ENCODE measurements at places on chromosomes 16 and 17.

GRCh38 chr17:37490022-37490587 is 414 bp downstream of the DUSP14 start:
- DNase-seq: peak; percentile 14

DNA sequence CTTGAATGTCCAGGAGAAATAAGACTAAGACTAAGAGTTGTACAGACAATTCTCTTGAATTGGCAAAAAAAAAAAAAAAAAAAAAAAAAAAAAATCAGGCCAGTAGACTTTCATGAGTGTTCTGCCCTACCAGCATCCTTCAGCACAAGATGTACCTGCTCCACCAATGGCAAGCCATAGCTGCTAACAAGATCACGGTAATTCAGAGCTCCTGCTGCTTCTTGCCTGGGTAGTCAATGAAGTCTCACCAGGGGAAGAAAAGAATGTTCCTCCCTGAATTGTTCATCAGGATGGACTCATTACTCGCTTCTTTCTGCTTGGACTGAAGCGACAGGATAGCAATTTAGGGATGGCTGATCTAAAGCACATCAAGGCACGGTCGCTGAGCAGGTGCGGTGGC is 31.1 kb upstream of the APOH start:
- no peak for DNase-seq

DNA sequence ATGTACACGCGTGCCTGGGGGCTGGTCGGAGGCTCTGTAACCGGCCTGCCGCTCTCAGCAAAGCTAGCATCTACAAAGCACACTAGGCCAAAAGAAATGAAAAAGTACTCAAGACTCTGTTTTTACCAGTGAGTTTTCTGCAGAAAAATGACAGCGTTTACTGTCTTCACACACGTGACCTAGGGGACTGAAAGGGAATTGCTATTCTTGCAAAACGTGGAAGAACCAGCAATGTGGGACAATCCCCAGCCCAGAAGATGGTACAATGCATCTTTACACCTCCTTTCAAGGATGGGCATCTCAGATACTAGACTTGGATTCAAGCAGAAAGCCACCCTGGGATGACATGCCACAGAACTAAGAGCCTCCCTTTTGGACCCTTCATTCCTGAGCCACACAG is 41.5 kb downstream of the NDEL1 start:
- no peak for DNase-seq

DNA sequence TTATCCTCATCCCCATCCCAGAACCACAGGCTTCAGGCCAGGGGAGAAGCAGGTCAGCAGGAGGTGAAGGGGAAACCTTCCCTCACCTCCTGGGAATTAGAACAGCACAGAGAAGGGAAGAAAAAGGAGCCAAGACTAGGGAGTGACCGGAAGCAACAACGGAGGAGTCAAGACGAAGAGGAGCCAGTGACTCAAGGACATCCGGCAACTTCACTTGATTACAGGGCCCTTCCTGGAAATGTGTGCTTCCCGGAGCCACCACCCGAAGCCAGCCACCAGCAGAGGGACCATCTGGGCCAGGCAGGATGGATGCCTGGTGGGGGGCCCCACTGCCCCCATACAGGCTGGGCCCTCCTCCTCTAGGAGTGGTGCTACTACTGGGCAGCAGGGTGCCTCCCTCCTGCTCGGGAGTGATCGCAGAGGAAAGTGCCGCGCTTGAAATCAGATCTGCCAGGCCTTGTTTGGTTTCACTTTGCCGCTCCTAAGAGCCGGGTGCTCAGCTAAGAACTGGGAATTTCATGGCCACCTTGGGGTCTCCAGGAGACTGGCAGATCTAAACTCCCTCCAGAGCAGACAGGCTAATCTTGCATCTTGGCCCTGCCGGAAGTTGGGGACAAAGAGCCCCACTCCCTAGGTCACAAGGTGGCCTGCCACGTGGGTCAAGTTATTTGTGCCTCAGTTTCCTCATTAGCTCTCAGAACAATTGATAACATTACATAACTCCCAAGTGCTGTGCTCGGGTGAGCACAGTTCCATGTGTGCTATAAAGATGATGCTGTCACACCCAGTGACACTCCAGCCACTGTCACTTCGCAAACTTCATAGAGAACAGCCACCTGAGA is 6.6 kb downstream of the CDC42EP4 start:
- peak; percentile 27 for DNase-seq

DNA sequence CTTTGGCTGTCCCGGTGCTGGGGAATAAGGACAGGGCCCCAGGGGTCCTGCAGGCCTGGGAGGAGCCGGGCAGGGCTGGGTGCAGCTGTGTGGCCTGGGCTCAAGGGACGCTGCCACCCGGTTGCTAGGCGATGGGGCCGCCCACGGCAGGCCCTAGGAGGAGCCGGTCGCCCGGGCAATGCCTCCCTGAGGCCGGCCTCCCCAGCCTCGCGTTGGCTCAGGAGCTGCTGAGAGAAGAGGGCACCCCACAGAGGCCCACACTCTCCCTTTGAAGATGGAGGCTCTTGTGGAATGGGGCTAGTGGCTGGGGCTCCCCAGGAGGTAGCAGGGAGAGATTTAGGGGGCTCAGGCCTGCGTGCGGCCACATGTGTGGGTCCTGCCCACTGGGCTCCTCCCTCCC is at the start of gene CIBAR2:
Gene CIBAR2, minus strand, starts transcription at position 109 of the 400 bp plus-strand sequence. CDS start 120 bp downstream, outside the sequence.
- DNase-seq: peak; percentile 51

- peak; percentile 36 for DNase-seq
Observed at GRCh38 chr17:31842195-31843069, 16.6 kb downstream of the COPRS start.

DNA sequence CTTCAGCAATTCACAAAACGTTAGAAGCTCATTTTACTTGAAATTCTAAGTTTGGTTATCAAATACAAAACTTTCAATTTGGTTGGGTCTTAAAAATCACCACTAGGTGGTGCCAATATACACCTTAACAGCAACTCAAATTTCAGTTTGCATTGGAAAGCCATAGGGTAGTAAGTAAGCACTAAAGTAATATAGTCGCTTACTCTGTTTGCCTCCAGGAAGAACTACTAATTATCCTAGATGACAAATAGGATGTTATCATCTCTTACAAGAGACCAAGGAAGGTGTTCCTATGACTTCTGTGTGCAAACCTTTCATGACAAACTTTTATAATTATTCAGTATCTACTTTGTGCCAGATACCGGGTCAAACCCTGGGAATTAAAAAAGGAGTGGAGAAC is 93.3 kb downstream of the MYO1D start:
- DNase-seq: peak; percentile 3

DNA sequence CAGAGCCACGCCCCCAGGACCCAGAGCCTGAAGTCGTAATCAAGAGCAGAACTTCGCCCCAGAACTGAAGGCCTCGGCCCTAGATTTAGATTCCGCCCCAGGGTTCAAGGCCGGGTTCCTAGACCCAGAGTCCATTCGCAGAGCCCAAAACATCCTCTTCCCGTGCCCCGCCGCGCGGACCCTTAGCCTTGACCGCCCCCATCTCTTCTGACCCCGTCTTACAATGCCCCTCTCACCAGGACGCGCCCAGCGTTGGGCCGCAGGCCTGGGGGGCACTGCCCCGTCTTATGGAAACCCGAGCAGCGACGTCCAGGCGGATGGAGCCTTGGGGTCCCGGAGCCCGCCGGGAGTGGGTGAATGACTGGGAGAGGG is 5.0 kb downstream of the CD19 start:
- no peak for DNase-seq

DNA sequence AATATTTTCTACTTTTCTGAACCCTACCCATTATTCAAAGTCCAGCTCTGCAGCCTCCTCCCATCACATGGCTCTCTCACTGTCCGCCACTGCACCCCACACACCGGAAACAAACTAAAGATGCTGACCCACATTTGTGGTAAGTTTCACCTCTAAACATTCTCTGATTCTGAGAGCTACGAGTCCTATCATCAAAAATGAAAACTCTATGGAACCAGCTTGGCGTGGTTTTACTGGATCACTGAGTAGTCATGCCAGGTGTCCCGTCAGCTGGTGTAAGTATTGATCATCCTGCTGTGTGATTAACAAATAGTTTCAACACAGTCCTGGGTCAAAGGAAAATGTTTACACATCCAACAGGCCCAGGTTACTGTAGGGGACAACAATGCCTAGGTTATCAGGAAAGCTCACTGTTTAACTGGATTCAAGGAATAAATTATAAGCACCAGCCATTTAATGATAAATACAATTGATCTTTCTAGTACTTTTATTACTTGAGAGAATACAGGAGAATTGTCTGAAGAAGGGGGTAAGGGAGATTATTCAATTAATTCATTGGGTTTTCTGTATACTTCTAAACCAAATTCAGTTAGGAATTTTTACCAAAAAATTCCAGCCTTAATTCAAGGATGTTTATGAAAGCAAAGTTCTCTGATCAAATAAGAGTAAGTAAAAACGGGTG is 33.9 kb downstream of the CYTH1 start:
- no peak for DNase-seq

GRCh38 chr16:66298571-66299120 is 67.8 kb upstream of the CDH5 start:
- no peak for DNase-seq

DNA sequence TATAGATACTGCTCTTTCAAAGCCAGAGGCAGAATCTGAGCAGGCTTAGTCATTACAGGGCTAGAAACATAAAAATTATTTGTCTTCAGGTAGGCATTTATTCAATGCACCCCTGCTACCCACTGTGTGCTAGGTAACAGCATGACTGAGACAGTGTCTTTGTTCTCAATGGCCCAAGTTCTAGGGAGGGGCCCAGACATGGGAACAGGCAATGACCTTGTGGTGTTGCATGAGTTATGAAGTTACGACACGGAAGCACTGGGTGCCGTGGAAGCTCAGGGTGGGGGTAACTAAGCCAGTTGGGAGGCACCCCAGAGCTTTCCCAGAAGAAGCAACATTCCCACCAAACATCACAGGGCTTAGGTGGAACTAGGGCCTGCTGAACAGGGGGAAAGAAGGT is 87.0 kb downstream of the CPPED1 start:
- DNase-seq: no peak

DNA sequence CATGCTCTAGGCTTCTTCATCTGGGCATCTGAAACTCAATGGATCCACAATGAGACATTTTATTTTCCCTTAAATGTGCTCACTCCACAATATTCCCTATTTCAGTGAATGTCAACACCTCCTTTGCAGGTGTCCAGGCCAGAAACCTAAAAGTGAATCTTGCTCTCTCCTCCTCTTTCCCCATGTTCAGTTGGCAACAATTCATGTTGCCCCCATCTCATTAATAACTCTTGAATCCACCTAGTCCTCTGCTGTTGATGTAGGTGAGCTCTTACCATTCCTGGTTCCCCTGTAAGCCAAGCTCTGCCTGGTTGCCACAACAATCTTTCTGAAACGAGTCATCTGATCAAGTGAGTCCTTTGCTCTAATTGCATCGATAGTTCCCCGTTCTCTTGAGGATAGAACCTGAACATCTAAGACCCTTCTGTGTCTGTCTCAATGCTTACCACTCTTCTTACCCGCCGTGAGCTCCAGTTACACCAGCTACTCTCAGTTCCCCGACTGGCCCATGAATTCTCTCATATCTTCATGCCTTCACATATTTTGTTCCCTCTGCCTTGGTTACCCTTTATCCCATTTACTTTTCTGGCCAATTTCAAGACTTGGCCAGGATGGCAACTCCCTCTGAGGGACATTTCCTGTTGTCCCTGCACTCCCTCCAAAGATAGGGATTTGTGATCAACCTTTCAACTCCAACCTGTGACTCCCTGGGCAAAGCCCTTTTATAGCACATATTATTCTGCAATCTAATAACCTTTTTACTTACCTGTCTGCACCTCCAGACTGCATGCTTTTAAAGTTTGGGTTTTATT is 35.9 kb downstream of the HLF start:
- DNase-seq: no peak

DNA sequence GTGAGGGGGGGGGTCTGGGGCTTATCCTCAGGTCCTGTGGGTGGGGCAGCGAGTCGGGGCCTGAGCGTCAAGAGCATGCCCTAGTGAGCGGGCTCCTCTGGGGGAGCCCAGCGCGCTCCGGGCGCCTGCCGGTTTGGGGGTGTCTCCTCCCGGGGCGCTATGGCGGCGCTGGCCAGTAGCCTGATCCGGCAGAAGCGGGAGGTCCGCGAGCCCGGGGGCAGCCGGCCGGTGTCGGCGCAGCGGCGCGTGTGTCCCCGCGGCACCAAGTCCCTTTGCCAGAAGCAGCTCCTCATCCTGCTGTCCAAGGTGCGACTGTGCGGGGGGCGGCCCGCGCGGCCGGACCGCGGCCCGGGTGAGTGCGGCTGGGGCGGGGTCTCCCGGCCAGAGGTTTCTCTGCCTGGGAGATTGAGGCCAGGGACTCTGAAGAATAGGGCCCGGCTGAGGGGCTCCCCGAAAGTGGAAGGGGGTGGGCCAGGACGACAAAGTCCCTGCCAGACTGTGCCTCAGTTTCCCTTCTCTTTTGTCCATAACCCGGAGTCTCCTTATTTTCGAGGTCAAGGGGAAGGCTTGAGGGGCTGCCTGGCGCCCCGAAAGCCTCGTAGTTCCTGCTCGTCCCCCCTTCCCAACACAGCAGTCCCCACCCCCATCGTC is at the start of gene FGF11:
Gene FGF11, plus strand, starts transcription at position 51 of the 651 bp plus-strand sequence. Its CDS starts 109 bp downstream, at position 160.
- no peak for DNase-seq

DNA sequence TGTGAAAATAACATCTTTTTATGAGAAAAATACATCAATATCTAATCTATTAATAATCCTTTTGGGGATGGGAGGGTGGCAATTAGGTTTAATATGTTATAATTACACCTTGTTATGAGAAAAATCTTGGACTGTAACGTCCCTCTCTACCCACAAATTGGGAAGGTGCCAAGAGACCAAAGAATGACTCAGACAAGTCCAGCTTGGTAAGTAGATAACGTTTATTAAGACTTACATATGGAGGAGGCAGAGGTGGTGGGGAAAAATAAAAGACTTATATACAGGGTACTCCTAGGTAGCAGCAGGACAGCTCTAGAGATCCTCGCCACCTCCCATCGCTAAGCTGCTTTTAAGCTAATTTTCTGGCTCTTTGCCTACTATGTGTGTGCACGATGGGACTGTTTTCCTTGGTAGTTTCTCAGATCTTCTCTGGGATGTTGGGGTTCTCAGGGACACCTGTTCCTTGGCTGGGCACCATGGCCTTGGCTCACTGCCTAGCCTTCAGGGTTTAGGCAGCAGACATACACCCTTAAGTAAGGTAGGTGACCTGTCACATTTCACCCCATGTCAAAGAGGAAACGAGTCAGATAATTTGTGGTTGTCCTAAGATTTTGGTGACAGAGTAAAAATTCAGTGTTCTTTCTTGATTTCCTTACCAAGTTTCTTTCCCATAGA is 31.5 kb downstream of the RBL2 start:
- DNase-seq: no peak

GRCh38 chr17:1658100-1658499 is 8.4 kb upstream of the RILP start:
- DNase-seq: no peak
